ENCODE measurements at places on chromosomes 16 and 17.

DNA sequence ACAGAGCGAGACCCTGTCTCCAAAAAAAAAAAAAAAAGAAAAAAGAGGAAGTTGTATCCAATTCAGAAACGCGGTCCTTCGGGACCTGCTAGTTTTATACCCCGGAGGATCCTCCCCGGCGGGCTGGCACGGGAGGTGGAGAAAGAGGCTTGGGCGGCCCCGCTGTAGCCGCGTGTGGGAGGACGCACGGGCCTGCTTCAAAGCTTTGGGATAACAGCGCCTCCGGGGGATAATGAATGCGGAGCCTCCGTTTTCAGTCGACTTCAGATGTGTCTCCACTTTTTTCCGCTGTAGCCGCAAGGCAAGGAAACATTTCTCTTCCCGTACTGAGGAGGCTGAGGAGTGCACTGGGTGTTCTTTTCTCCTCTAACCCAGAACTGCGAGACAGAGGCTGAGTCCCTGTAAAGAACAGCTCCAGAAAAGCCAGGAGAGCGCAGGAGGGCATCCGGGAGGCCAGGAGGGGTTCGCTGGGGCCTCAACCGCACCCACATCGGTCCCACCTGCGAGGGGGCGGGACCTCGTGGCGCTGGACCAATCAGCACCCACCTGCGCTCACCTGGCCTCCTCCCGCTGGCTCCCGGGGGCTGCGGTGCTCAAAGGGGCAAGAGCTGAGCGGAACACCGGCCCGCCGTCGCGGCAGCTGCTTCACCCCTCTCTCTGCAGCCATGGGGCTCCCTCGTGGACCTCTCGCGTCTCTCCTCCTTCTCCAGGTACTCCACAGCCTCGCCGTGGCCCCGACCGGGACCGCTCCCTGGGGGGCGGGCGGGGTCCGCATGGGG is at the start of gene CDH3:
Gene CDH3, plus strand, starts transcription at position 596 of the 779 bp plus-strand sequence. Its CDS starts 70 bp downstream, at position 666.
- DNase-seq = peak; percentile 27

GRCh38 chr17:45368651-45369050 is 51.8 kb upstream of the MAP3K14 start:
- DNase-seq = no peak

GRCh38 chr17:4425398-4425797 is 8.3 kb upstream of the SPNS3 start:
- peak; percentile 50 for DNase-seq

DNA sequence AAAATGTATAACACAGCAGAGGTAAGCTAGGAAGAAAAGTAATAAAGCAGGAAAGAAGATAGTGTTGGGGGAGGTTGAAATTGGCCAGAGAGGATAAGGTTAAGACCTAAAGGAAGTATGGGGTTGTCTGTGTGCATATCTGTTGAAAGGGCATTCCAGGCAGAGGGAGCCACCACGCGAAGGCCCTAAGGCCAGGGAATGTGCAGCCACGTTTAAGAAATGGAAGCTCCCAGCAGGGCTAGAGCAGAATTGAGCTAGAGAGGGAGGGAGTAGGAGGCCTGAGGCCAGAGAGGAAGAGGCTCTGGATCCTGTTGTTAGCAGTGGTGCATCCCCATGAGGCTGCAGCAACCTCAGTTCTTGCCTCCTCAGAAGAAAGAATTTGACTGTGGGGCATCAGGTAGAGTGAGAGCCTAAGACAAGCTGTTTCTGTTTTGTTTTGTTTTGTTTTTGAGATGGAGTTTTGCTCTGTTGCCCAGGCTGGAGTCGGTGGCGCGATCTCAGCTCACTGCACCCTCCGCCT is 59.0 kb upstream of the CACNG5 start:
- no peak for DNase-seq

GRCh38 chr17:5780476-5780875 is 196.2 kb upstream of the NLRP1 start:
- DNase-seq = no peak

DNA sequence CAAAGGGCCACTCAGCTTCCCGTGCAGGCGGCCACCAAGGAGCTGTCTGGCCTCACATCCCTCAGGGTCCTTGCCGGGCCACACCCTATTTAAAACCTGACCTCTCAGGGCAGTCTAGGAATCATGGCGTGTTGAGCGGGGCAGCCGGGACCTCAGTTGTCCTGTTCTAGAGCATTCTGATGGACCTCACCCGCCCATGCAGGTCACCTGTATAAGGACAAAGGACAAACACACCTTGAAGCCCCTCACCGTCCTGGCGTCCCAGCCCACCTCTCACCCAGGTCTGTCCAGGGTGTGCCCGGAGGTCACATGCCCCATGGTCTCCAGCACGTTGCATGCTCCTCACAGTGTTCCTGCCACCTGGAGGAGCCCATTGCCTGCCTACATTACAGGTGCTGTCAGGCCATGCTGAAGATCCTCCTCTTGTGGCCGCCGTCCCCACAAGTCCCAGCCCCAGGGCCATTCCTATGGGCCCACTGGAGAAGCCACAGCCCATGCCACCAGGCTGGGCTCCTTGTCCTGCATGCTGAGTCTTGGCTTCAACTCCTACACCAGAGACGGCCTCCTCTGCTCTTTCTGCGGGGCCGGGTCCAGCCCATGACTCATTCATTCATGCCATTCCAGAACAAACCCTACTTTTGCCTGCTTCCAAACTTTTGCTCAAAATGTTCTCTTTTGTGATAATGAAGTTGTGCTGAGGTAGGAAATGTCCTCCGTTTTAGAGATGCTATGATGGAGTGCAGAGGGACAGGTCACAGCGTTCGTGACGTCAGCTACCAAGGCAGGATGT is 46.3 kb downstream of the PEMT start:
- DNase-seq = no peak

- peak; percentile 23 for DNase-seq
Measured at GRCh38 chr17:32956240-32956970, 28.5 kb downstream of the TMEM98 start.

DNA sequence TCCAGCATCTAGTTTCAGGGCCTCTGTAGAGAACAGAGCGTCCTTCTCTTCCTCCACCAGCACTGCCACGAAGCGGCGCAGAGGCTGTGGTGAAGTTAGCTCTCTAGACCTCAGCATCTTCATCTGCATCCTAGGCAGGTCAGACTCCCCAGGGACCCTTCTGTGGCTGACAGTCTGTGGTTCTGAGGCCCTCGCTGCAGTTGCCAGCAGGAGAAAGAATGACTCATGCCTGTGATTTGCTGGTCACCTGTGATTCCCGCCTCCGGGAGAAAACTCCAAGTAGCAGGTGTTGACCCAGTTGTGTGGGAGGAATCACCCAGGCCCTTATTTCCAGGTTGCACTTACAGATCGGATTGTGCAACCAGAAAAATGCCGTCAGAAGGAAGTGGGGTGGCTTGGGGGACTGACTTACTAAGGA is 117.3 kb upstream of the CACNG5 start:
- DNase-seq = no peak

- DNase-seq = no peak
Measured at GRCh38 chr17:13477180-13477611, 124.5 kb downstream of the HS3ST3A1 start.

DNA sequence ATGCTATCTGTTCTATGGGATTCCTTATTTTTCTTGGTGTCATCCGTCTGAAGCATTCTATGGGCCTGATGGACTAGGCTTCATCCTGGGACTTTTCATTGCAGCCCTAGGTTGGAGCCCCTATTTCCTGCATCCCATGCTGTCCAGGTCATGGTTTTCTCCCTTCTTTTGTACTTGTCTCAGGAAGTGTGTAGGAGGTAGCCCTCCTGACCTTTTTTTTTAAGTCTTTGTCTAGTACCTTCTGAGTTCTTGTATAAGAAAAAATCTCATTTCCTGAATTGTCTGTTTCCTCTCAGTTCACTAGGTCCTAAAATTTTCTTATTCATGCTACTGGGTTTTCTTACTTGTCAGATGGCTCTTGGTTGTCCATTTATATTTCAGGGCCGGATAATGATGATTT is 6.0 kb downstream of the NDEL1 start:
- DNase-seq = no peak

GRCh38 chr16:75322740-75323139 is 71.3 kb upstream of the BCAR1 start:
- DNase-seq = no peak

DNA sequence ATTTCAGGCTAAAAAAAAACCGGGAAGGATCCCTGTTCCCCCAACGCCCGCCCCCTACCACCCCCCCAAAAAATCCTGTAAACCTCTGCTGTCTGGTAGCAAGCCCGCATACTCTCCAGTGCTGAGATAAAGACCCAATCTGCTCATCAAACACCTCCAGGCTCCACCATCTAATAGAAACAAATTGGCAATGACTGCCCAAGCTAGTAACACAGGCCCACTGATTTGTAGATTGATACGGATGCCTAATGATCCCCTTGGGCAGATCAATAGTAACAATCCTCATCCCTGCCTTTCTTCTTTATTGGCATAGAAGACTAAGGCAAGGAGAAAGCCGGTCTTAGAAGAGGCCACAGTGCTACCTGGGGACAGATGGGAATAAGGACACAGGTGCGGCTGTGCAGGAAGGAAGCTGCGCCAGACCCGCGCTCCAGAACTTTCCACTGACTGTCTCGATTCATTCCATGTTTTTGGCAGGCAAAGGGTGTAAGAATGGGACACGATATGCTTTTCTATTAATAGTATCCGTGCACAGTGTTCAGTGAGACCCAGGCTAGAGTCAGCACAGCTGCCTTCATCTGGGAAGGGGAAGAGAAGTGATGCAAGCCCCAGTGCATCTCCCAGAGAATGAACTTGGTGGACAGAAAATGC is 407.6 kb upstream of the PSMD7 start:
- no peak for DNase-seq

DNA sequence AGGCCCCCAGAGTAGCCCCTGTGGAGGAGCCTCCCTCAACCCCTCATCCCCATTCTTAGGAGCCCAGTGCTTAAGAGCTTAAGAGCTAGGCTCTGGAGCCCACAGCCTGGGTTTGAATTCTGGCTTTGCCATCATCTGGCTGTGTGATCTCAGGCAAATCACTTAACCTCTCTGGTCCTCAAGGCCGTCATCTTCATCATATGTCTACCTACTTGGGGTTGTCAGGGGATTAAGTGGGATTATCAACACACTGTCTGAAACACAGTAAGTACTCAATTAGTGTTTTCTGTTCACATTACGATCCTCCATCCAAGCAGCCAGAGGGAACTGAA is 4.8 kb downstream of the SREBF1 start:
- no peak for DNase-seq

DNA sequence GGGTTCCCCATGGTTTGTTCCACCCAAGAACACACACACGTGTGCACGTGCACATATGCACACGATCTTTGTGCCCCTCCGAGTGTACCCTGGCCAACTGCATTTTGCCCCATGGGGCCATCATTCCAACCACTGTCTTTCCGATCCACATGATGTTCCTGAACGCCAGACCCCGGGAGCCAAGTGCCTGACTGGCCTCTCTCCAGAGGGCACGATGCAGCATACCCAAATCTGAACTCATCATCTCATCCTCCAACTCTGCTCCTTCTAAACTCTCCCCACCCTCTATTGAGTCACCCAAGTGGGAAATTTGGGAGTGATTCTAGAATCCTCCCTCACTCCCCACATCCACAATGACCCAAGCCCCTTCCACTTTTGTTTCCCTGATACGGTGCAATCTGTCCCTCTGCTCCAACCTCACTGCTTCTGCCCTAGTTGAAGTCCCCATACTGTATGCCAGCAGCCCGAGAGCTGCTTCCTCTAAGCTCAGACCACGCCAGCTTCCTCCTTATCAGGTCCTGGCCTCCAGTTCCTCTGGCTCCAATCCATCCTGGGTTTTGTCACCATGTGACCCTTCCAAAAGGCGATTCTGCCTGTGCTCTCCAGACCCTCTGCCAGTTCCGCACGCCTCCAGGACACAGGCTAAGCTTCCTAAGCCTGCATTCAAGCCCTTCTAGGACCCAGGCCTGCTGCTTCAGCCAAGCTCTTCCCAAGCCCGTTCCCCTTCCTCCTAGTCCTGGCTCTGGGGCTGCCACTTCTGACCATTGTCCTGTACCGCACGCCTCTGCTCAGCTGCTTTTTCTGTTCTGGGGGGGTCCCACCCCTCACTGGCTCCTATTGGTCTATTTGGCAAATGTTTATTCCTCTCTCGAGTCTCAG is 10.1 kb upstream of the TMEM208 start:
- peak; percentile 94 for DNase-seq

DNA sequence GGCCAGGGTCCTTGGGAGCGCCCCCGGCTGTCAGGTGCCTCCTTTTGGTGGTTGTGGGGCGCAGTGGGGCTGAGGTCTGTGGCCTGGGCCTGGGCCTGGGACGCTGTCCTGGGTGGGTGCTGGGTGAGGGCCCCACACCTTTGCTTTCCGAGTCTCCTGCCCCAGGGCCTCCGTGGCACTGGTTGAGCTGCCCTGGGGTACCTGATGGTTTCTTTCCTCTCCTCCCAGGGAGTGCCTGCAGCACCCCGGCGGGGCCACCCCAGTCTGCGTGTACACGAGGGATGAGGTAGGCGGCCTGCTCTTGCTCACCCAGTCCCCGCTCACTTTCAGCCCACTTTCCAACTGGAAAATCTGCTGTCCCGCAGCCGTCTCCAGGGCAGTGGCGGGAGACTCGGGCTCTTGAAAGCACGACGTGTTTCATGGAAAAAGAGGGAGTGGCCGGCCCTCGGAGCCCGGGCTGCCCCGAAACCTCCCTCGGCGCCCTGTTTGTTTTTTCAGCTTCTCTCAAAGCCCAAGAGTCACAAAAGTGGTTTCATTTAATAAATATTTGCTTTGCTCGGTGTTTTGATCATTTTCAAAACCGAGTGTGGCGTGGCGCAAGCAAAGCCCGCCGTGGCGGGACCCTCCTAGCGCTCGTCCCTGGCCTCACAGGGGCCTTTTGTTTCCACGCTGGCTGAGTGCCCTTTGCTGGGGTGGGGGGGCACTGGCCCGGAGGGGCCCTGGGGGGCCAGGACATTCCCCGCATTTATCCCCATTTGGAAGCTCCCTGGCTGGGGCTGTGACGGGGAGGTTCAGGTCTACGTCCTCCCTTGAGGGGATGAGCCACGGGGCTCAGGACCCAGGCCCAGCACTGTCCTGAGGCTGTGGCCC is 17.4 kb downstream of the ASPSCR1 start:
- DNase-seq = no peak

DNA sequence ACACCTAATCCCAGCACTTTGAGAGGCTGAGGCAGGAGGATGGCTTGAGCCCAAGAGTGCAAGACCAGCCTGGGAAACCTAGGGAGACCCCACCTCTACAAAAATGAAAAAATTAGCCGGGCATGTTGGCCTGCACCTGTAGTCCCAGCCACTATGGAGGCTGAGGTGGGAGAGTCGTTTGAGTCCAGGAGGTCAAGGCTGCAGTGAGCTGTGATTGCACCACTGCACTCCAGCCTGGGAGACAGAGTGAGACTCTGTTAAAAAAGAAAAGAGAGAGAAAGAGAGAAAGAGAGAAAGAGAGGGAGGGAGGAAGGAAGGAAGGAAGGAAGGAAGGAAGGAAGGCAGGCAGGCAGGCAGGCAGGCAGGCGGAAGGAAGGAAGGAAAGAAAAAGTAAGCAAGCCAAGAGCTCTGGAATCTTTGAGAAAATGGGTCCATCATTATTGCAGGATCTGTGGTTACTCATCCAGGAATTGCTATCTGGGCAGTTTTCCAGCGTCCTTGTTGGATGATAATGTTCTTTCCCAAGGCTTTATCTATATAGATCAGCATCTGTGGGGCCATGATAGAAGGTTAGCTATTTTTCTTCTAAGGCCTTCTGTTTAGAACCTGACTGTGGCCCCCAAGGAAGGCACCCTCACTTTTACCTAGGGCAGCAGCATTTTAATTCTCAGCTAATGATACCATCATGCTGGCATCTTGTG is 533.2 kb upstream of the CDH5 start:
- DNase-seq = no peak

Measured in hematopoietic multipotent progenitor cell treated with erythropoietin and hydrocortisone succinate and interleukin-3 and kit ligand, for 6 days (in vitro differentiated cells).